ENCODE measurements at places on chromosomes 7 and 10.

- no peak for DNase-seq
These were observed 99.2 kb downstream of the PDGFA start for GRCh38 chr7:420142-421093.

DNA sequence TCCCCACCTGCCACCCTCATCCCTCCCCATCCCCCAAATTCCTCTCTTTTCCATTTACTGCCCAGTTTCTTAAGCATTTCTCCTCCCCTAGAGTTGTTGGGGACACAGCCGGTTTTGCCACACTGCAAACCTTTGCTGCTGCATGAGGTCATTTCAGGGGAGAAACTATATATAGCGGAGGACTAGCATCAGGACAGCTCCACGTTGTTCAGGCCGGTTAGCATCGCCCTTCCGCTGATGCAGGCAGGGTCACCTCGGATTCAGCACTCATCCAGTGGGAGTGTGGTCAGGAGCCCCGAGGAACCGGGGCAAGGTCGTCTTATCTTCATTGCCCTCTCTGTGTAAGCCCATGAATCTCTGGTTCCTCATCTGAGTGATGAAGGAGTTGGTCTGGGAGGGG lies 15.6 kb downstream of the UBTD1 start:
- DNase-seq: no peak

GRCh38 chr10:79181698-79182521 lies 113.1 kb downstream of the ZMIZ1 start:
- DNase-seq: no peak

DNA sequence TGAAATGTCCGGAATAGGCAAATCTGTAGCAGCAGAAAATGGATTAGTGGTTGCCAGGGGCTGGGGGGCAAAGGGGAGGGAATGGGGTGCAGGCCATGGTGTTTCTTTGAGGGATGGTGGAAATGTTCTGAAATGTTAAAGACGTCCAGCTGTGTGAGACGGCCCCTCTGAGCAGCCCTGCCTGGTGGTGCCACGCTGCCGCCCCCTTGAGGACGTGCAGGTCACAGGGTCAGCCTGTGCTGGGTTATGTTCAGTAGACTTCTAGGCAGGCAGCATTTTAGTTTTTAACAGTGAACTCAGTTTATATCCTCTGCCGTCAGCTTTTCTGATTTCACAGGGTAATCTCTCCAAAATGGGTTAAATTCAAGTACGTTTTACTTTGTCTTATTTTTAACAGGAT lies 9.4 kb downstream of the NUB1 start:
- DNase-seq: peak; percentile 68

GRCh38 chr7:41872966-41873365 lies 170.1 kb upstream of the INHBA start:
- no peak for DNase-seq

DNA sequence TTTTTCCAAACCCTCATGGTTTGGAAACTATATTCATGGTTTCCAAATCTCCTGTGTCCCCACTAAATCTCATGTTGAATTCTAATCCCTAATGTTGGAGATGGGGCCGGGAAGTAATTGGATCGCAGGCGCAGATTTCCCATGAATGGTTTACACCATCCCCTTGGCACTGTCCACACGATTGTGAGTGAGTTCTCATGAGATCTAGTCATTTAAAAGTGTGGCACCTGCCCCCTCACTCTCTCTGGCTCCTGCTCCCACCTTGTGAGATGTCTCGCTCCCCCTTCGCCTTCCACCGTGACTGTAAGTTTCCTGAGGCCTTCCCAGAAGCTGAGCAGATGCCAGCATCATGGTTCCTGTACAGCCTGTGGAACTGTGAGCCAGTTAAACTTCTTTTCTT lies 3.3 kb upstream of the MTPAP start:
- no peak for DNase-seq

GRCh38 chr7:47818796-47819606 lies 129.3 kb downstream of the PKD1L1 start:
- DNase-seq: peak; percentile 57

- DNase-seq: no peak
These were observed 186.3 kb upstream of the ADARB2 start for GRCh38 chr10:1923586-1923985.

- DNase-seq: no peak
These were observed 464.7 kb upstream of the IGFBP3 start for GRCh38 chr7:46385662-46386309.

DNA sequence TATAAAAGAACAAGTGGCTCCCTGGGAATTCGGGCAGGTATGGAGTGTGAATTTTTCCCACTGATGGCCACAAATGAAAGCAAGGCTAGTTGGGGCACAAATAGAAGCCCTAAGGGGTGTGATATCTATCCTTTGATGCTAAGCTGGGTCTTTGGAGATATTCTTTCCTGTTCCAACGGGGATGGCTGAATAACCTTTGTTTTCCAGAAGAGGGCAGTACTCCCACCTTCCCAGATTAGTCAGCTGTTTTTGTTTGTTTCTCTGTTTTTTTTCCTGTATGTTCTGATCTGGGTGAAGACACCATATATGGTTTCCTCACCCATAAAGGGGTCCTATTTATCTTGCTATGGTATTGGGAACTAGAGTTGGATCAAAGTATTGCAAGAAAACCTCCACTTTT lies 947.7 kb upstream of the SORCS1 start:
- DNase-seq: no peak

DNA sequence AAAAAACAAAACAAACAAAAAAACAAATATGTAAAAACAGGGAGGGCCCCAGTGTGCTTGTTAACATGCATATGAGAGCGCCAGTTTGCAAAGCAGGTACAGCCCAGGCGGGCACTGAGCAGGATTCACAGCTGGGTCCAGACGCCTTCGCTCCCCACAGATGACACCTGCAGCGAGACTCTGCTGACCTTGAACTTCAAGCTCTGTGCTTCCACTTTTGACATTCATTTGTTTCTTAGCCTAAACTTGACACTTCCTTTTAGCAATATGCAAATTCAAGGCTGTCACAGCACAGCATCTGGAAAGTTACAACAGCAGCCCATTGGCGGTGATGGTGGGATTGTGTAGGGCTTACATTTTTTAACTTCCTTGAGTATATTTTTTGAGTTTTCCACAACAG lies 88.8 kb upstream of the TNS3 start:
- no peak for DNase-seq

DNA sequence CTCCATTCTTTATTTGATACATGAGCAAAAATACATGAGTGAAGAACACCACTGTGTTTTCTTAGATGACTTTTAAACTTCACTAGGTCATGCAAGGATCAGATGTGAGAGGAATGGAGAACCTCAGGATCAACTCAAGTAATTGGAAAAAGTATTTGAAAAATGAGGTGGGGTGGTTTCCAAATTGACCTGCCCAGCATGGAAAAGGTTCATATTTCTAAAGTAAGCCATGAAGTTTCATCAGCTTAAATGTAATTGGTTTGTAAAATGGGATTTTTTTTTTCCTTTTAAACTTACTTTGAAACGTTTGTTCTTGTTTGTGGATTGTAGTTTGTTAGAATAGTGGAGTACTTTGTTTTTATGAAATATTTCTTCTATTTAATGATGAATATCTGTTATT lies 134.8 kb downstream of the MLLT10 start:
- DNase-seq: no peak

Measured in activated T-cell treated with anti-CD3 and anti-CD28 coated beads, Interleukin-2, amount 50 U/mL, for 72 hours (primary cell).